ENCODE measurements at places on chromosomes 12 and 14.
A peak's percentile ranks its signal among the peaks of the same experiment; 100 is the strongest.

DNA sequence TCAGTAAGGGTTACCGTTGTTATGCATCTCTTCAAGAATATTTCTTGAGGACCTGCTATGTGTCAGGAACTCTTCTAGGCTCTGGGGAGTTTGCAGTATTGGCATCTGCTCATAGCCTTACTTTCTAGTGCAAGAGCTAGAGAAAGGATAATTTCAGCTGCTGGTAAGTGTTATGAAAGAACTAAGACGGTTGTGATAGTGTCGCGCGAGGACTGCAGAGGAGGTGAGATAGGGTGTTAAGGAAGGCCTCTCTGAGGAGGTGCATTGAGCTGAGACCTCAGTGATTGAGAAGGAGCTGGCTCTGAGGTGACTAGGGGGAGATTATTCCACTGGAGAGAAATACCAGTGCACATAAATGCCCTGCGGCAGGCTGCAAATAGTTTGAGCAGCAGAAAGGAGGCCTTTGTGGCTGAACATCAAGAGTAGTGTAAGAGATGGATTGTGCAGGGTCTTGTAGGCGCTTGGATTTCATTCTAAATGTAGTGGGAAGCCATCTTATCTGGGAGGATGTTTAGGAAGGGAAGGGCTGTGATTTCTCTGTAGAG is 824 bp downstream of the DDX55 start:
- peak; percentile 4 for DNase-seq

GRCh38 chr12:3681595-3682061 is 71.3 kb downstream of the CRACR2A start:
- DNase-seq: peak; percentile 39

- peak; percentile 59 for DNase-seq
These were observed 26.0 kb downstream of the XRCC3 start for GRCh38 chr14:103688906-103689902.

- no peak for DNase-seq
These were observed 10.6 kb downstream of the SSPN start for GRCh38 chr12:26205941-26206340.

- DNase-seq: peak; percentile 30
These were observed 499 bp downstream of the RNASE4 start for GRCh38 chr14:20684662-20685456.

DNA sequence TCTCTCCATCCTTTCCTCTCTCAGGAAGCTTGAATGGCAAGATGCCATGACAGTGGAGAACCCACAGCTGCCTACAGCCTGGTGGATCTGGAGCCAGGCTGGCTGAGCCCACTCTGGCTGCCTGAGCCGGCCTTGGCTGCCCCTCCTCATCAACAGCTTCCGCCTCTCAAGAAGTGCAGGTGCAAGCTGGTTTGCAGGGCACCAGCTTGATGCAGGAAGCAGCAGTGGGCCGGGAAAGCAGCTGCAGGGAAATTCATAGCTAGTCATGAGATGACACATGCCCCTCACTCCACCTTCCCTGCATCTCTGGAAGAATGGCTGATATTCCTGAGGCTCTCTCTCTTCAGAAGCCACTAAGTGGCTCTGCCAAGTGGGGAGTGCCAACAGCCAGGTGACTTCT is 289.1 kb downstream of the RPS29 start:
- no peak for DNase-seq

- no peak for DNase-seq
These were observed 110.7 kb downstream of the NCOR2 start for GRCh38 chr12:124456652-124457152.

GRCh38 chr12:16362550-16362949 is 15.1 kb downstream of the MGST1 start:
- DNase-seq: no peak

DNA sequence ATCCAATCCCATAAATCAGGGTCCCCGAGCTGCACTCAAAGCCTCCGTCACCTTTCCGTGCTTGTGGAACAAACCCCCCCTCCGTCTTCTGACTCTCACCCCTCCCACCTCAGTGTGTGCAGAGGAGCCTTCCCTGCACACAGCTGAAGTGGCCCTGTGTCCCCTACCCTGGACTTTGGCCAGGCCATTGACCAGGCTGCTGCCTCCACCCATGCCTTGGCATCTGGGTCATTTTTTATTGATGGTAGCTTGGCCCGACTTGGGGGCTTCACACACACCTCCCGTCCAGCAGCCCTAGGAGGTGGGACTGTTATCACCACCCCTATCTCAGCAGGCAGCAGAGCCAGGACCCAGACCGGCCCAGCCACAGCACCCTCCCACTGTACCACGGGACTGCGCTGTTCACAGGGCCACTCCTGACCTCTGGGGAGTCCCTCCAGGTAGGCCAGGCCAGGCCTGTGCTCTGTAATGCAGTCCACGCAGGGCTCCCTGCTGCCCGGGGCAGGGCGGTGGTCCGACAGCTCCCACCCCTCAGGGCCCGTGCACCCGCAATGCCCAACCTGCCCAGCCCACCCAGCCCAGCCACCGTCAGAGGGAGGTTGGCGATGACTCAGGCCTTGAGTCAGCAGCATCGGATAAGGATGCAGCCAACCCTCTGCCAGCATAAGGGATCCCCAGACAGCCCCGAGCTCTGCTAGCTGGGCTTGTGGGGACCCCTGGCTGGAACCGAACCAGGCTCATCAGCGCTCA is 9.2 kb upstream of the INF2 start:
- DNase-seq: no peak

DNA sequence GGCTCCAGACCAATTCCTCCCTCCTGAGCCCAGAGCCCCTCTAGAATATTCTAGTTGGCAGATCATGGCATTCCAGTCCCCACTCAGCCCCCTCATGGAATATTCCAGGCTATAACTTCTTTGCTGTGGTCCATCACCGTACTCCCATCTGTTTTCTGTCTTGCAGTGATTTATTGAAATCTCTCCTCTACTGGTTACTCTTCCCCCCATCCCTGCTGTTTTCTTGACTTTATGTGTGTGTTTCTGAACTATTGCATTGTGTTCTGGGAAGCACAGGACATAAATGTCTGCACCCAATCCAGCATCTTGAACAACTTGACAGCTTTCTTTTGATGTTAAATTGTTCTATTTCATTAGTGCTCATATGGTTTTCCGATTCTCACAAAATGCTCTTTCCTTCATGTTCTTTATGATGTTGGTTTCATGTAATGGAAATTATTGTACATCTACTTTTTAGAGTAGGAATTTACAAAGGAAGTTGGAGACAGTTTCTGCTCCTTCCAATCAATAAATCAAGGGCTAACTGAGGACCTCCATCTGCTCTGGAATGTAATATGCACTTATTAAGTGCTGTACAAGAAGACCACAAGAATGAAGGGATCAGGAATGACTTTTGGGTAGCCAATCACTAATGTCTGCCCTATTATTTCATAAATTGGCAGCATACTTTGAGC is 26.3 kb downstream of the PDE6H start:
- DNase-seq: no peak

DNA sequence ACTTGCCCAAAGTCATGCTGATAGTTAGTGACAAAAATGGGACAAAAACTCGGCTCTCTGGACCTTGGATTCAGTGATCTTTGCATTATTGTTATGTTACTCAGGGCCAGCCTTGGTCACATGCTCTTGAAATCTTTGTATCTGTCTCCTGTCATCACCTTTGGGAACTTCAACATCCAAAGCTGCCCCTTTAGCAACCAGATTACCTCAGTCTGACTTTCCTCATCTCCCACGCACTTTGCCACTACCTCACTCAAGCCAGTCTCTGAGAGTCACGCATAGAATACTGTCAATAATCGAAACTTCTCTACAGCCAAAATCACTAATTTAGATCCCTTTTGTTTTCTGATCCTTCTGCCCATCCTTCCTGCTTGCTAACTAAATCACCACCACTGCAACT is 90.8 kb upstream of the DAAM1 start:
- DNase-seq: no peak

GRCh38 chr12:94614288-94614721 is 36.1 kb downstream of the TMCC3 start:
- DNase-seq: no peak

GRCh38 chr12:10169104-10169503 is 2.8 kb downstream of the OLR1 start:
- DNase-seq: no peak

- no peak for DNase-seq
These were observed 584.5 kb downstream of the SLC16A7 start for GRCh38 chr12:60180298-60180697.

- DNase-seq: no peak
These were observed 180.6 kb upstream of the NUDT4 start for GRCh38 chr12:93197067-93197593.

GRCh38 chr12:72148709-72149108 is 123.5 kb upstream of the TRHDE start:
- peak; percentile 2 for DNase-seq

DNA sequence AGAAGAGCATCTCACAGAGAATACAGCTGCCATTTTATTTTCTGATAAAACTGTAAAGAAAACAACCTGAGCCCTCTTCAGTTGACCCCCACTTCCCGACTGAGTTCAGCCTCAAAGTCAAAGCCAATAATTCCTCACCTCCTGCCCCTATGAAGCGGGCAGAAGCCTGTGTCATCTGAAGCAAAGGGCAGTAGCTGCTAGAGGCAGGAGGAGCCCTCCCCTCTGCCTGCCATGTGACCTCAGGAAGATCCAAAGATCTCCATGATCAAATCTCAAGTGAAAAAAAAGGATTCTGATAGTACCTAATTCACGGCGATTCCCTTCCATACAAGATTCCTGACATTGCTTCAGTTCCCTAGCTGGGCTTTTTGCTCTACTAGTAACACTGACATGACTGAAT is 223.1 kb upstream of the CAND1 start:
- DNase-seq: no peak

DNA sequence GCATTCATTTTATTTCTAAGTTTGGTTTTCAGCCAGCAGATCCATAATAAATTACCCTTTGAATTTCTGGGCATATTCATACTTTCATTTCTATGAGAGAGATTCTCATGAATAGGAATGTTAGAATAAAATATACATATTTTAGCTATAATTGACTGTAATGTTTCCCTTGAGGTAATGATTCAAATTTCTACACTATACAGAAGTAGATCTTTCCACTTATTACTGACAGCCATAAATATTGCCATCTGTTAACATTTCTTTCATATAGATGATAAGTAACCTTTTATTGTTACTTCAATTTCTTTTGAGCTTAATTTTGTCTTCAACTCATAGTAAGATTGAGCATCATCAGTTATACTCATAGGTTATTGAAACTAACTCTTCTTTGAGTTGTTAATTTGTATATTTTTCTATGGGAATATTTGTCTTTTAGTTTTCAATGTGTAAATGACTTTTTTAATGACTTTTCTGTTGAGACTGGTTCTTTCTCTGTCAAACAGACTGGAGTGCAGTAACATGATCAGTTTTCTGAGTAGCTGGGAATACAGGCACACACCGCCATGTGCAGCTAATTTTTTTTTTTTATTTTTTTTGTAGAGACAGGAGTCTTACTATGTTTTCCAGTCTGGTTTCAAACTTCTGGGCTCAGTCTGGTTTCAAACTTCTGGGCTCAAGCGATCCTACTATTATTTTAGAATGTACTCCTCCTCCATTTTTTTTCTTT is 991.6 kb downstream of the SLC6A15 start:
- no peak for DNase-seq

- DNase-seq: no peak
These were observed 161.6 kb downstream of the CACNA1C start for GRCh38 chr12:2214411-2214810.

GRCh38 chr12:14775636-14775980 is 27.7 kb downstream of the WBP11 start:
- DNase-seq: no peak

DNA sequence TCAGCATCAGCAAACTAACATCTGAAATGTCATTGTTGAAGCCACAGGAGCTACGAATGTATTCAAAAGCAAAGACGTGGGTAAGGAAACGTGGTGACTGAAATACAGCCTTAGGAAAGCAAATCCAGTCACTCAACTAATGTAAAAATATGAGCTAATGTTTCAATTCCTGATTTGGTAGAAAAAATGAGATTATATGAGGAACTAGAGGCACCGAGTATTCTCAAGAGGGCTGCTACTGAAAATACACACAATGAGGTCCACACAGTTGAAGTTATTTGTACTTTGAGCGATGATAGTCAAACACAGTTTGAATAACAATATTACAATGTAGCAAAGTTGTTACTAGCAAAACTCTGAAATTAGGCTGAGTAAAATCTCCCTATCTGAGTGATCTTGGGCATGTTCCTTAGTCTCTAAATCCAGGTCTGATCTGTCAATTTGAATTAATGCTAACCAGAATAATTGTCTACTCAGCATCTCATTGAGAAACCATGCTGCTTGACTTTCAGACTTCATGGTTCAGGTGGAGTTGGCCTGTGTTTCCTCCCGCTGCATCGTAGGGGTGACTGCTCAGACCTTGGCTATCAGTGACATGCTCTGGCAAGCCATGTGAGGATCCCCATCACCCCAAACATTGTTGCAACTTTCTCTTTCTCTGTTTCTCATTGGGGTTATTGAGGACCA is 467.1 kb upstream of the SOX5 start:
- no peak for DNase-seq

DNA sequence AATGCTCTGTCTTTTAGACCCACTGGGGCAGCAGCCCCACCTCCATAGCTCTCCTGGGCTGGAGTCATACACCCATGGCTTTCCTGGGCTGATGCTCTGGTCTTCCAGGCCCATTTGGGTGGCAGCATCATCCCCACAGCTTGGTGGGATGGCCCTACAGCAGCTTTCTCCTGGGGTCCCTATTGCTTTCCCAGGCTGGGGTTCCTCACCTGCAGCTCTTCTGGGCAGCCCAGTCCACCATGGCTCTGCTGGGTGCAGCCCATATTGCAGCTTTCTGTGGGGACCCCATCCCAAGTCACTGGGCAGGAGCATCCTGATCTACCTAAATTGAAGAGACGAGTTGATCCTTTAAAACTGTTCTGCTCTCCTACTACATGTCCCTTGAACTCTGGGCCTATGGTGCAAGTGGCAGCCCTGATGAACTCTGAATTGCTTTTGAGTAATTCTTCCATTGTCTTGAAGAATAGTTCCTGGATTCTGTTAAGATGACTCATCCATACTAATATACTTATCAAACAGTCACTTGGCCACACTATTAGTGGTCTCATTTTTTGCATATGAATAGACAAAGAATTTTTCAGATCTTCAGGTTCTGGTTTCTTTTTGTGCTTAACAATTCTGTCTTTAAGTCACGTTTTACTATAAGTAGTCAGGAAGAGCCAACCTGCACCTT is 390.1 kb downstream of the DPF3 start:
- no peak for DNase-seq
